Cortex of kidney (tissue), 1 donor: ENCODE measurements at places on chromosomes 2 and 18.

GRCh38 chr18:41587976-41588375 lies 367.1 kb upstream of the PIK3C3 start:
- DNase-seq, result no peak

DNA sequence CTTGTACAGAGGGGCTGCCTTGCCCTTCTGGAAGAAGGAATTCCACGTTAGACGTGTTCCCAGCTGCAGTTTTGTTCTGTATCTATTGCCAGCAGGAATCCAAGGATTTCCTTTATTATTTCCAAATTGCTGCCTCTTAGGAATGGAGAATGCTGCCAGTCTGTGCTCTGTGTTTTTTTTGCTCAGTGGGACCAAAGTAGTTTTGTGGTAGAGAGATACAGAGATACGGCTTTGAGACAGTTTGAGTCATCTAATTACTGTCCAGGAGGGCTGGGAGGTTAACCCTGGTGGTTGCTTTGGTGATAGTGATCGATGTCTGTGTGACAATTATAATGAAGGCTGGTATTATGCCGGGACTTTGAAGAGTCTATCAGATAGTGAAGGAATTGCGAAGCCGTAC lies 26.3 kb downstream of the ASAP2 start:
- no peak for DNase-seq

DNA sequence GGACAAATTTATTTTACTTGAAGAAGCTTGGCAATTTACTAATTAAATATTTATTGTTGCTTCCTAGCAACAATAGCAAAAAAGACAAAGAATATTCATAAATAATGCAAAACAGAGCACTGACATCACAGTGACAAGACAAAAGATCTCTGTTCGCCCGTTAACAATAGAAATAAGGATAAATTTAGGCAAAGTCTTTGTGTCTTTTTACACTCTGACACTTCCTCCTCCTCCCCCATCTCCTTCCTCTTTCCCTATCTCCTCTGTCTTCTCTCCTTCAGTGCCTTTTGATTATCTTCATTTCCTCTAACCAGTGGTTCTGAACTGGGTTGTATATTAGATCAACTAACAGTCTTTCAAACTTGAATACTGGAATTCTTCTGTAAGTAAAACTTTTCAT lies 808.4 kb downstream of the ERBB4 start:
- DNase-seq, result no peak

GRCh38 chr2:18934886-18935285 lies 345.5 kb upstream of the NT5C1B start:
- no peak for DNase-seq

DNA sequence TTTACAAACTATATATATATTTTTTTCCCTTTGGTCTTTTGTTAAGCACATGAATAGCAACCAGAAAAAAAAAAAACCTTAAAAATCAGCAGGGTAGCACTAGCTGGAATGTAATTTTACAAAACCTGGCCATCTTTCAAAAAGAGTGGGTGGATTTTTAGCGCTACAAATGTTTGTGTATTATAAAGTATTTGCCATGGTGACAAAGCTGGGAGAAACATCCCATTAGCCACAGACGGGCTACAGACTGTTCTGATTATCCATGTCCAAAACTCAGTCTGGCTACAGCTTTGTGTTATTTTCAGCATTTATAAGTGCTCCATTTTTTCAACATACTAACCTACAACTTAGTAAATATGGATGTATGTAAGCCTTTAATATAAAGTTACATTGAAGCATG lies 249.5 kb upstream of the TANK start:
- no peak for DNase-seq

GRCh38 chr2:36493306-36493705 lies 104.7 kb downstream of the FEZ2 start:
- DNase-seq, result no peak
